NCI-H1930 (cell line): ENCODE measurements at places on chromosomes 7 and 10.

- DNase-seq: no peak
Measured at GRCh38 chr7:75884476-75884875, 5.6 kb downstream of the RHBDD2 start.

DNA sequence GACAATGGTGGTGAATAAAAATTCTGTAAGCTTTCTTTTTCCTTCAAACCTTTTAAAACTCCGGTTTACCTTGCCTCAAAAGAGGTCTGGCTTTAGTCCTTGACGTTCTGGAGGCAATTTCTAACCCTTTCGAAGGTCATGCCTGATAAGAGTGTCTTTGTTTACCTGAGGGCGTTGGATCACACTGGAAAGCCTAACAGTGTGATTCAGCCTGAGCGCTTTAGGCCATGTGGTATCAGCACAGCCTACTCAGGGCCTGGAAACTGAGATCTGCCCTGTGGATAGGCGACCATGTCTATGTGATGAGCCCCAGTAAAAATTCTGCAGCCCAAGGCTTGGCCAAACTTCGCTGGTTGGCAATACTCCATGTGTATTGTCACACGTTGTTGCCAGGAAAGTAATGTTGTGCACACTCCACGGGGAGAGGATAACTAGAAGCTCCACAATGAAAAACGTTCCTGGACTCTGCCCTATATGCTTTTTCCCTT lies 10.7 kb downstream of the CCDC6 start:
- no peak for DNase-seq

GRCh38 chr7:32586291-32587221 lies 91.3 kb downstream of the AVL9 start:
- DNase-seq: no peak

GRCh38 chr7:106287786-106288185 lies 3.0 kb upstream of the NAMPT start:
- no peak for DNase-seq

- no peak for DNase-seq
Measured at GRCh38 chr10:87878664-87879459, 15.4 kb downstream of the PTEN start.
